Naive thymus-derived CD4-positive, alpha-beta T cell (primary cell): ENCODE measurements at places on chromosomes 4 and X.

DNA sequence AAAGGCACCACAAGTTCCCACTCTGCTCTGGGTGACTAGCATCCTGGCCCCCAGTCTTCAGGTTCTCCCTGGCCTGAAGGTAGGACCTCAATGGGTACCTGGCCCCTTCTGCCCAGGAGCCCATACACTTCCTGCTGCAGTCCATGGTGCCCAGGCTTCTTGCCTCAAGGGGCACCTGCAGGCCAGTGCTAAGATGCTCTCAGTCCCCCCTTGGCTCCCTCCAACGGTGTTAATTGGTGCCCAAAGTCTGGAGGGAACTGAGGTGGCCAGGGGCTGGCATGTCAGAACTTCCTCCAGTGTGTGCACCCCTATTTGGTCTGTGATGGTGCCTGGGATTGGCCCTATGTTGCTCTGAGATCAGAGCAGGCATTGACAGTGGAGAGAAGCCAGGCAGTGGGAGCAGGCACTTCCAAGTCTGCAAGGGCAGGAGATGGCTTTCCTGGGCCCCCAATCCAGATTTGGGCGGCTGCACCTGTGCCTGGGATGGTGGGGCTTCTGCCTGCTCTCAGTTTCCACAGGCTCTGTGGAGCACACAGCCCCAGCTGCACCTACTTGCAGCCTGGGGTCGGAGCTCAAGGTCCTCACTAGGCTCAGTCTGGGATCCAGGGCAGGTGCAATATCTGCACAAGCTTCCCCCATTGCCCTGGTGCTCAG lies 301.6 kb downstream of the FAM47B start:
- no peak for DNase-seq

DNA sequence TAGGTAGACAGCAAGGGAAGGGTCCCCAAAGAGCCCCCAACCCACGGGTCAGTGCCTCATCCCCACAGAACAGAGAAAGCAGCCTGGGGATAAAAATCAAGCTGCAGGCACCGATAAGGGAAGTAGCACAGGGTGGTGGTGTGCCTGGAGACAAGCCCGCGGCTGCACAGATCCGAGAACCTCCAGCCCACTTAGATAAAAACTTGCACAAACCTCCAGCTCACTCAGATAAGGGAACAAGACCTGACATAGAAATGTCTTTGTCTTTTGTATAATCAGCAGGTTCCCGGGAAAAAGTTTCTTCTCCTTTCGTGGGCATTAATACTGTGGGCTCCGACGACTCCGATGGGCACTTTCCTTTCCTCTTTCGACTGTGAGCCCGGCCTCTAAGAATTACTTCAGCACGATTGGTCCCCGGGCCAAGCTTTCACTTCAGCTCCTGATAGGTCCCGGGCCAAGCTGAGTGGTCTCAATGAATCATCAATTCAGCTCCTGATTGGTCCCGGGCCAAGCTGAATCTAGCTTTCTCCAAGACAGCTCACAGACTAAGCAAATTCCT lies 32.4 kb downstream of the PRDX4 start:
- DNase-seq: peak; percentile 7

DNA sequence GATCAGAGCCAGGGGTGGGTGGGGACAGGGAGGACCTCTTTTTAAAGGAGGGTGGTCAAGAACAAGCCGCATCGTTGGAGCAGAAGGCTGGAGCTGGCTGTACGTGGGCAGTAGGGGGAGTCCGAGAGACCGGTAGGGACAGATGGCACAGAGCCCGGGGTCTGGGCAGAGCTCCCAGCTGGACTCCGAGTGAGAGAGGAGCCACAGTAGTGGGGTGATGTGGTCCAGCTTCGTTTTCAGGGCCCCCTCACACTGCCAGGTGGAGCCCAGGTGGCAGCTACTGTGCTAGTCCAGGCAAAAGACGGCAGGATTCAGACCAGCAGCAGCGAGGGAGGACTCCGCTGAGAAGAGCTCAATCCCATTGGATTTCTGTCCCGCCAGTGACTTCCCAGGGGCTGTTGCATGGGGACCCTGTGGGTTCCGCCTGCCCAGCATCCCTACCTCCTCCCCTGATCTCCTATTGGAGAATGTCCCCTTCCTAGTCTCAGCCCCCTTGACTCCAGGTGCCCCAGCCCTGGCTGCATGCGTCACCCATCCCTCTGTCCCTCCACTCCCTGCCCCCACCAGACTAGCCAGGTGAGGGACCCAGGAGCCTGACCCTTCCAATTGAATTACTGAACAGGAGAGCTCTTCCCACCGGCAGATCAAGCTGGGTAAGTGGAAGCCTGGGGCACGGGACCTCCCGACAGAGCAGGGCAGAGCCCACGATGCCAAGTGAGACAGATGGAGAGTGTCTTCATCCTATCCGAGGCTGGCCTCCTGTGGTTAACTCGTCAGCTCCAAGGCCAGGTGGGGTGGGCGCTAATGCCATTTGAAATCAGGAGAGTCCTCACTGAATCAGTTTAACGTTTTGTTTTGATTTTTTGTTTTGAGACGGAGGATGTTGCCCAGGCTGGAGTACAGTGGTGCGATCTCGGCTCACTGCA lies 2.9 kb downstream of the ARHGAP4 start:
- no peak for DNase-seq

DNA sequence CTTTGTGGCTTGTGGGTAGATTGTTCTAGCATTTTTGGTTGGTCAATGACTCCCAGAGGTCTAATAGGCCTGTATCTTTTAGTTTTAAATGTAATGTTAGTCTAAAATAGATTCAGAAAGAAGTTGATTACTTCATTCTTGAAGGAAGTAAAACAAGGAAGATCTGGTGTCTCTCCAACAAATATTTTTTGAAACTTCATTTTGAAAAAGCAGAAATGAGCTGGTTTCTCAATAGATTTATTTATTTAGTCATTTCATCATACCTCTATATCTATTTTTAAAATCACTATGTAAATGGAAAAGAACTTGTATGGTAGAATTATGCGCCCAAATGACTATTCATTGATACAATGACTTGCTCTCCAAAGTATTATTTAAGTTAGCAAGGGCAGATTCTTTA lies 7.2 kb downstream of the HTR2C start:
- DNase-seq: no peak

DNA sequence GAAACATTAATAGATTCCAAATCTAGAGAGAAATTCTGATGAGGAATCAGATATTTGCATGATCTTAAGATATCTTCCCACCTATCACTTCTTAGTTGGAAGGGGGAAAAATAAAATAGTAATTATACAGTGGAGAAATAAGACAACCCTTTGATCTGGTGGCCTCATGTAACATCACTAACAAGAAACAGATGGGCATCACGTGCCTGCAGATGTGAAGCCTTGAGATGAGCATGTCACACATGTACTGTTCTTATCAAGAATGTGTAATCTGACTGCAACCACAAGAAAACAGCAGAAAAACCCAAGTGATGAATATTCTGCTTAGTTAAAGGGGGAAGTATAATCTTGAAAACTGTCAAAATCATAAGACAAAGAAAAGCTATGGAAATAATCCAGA lies 31.4 kb upstream of the NKX6-1 start:
- DNase-seq: no peak

DNA sequence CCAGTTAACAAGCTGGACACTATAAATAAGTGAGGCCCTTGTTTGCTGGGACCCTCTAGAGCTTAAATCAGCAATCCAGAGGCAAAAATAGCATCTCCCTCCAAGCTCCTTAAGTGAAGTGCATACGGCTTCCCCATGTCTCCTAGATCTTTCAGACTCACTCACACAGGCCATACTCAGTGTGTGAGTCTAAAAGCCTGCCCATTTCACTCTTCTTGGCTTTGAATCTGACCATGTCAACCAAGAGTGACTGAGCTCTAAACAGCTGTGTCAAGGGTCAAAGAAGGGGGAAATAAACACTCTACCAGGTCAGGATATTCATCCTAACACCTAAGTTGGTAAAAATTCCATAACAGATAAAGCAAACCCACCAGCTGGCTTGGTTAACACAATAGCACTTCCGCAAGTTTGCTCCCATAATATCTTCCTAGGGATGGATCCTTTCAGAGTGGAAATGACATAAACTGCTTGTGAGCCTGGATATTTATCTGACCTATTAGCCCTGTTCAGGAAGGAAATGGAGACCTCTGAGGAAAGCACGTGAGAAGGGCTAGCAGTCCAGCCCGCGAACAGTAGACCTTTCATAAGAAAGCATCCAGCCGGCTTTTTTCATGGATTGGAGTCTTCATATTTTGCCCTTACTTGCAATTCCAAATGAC lies 65.6 kb downstream of the MID1 start:
- DNase-seq: no peak

- DNase-seq: no peak
These were observed 112.5 kb downstream of the MAPK10 start for GRCh38 chr4:86247320-86247719.

GRCh38 chr4:174517502-174518445 lies 4.5 kb downstream of the HPGD start:
- DNase-seq: no peak

DNA sequence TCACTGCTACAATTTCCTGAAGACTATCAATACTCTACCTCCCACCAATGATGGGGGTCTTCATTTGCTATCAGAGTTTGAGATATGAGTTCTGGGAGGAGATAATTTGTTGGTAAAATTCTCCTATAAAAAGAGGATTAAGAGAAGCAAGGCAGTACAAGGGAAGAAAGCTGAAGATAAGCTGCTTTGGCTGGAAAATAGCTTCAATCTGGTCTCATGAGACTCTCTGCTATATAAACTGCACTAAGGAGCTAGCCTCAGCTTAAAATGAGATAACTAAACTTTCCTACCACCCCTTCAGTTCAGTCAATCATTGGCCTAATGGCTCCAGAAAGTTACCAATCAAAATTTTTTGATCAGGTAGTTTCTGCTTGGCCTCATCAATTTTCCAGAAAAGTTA lies 2105.0 kb downstream of the ARAP2 start:
- DNase-seq: no peak

GRCh38 chr4:176377780-176378179 lies 58.0 kb downstream of the SPCS3 start:
- DNase-seq: no peak

- no peak for DNase-seq
These were observed 62.8 kb downstream of the UBA6 start for GRCh38 chr4:67638136-67638535.

DNA sequence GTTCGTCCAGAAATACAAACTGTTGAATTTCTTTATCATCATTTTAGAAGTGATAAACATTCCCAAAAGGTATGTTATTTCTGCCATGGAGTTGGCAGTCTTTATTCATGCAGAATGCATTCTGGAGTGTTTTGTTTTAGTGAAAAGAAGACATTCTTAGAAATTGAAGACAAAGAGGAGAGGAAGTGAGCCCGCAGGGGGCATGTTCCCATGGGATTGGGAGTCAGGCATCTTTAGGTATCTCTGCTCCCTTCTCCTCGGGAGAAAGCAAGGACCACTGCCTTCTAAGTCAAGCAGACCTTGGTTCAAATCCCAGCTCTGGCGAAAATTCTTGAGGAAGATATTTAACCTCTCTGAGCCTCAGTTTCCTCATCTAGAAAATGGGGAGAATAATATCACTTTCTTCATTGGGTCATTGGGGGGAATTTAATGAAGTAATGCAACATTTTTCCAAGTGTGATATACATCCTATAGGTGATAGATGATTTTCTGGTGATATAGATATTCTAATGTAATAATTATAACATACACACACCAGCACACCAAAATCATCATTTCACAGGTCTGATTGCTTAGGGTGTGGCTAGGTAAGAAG lies 26.5 kb upstream of the CHRNA9 start:
- DNase-seq: no peak

DNA sequence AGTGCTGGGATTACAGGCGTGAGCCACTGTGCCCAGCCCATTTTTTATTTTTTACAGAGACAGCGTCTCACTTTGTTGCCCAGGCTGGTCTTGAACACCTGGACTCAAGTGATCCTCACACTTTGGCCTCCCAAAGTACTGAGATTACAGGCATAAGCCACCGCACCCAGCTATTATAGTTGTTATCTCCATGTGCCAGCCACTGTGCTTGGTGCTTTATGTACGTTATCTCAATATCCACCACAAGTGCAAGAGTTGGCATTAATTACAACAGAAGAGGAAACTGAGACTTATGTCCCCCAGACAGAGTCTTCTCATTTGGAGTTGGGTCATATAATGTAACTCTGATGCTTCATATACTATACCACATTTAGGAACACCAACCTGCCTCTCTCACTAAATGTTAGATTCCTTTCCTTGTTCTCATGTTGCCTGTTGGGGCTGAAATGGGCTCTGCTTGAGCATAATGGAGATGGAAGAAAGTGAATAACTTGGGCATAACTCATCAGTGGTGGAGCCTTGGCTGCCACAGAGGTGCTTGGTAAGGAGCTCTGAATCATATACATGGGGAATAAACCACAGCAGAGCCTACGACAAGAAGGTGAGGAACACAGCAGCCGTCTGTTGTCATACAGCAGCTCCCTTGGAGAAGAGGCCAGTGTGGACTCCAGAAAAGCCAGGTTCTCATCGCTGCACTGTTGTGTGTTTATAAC lies 84.3 kb downstream of the SPRY1 start:
- DNase-seq: no peak

DNA sequence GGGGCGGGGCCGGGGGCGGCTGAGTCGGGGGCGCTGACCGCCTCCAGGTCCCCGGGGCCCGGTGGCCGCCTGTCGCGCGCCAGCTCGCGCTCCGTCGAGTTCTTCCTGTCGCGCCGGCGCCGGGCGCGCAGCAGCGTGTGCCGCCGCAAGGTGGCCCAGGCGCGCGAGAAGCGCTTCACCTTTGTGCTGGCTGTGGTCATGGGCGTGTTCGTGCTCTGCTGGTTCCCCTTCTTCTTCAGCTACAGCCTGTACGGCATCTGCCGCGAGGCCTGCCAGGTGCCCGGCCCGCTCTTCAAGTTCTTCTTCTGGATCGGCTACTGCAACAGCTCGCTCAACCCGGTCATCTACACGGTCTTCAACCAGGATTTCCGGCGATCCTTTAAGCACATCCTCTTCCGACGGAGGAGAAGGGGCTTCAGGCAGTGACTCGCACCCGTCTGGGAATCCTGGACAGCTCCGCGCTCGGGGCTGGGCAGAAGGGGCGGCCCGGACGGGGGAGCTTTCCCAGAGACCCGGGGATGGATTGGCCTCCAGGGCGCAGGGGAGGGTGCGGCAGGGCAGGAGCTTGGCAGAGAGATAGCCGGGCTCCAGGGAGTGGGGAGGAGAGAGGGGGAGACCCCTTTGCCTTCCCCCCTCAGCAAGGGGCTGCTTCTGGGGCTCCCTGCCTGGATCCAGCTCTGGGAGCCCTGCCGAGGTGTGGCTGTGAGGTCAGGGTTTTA lies 1.5 kb downstream of the ADRA2C start:
- no peak for DNase-seq

DNA sequence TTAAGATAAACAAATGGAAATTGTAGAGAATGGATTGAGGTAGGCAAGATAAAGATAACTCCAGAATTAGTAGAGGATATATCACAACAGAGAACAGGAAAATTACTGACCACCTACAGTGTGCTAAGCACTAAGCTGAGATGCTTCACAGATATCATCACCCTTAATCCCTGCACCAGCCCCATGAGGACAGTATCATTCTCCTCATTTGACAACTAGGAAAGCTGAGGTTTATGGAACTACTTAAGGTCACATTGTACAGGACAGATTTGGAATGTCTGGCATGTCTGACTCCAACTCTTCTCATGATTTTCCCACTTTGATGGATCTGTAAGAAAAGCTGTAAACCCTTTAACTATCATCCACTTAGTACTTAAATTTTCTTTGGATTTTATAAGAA lies 95.5 kb downstream of the CASK start:
- DNase-seq: no peak
